H7 (cell line): ENCODE measurements at places on chromosomes 2 and 18. TPM values are rescaled to one million over a fixed set of nuclear protein-coding genes. Genes with fewer than 3 reads are reported as not detected.
A peak's percentile ranks its signal among the peaks of the same experiment; 100 is the strongest.

DNA sequence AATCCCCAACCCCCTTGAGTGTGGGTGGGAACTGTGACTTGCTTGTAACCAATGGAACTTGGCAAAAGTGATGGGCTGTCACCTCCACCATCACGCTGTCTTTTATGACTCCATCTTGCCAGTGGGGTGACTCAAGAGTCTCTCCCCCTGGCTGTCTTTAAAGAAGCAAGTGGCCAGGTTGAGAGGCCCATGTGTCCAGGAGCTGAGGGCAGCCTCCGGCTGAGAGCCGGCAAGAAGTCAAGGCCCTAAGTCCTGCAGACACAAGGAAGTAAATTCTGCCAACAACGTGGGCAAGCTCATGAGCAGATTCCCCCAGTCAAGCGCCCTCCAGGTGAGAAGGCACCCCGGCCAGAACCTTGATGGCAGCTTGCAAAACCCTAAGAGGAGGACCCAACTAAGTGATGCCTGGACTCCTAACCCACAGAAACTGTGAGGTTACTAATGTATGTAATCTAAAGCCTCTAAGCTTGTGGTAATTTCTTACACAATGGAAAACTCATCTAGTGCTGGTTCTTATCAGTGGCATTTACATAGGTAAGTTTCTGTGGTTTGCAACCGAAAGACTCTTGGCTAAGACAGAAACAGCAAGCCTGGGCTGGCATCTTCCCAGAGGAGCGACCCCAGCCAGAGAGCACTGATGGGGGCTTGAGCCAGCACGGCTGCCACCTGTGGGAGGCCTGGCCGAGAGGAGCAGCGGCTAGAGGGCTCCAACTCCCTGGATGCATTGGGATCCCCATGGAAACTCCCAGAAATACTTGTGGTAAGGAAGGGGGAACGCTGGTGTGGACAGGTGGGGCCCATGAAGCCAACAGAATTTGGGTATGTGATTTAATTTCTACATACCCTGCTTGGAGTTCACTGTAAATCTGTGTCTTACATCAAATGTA lies 49.3 kb downstream of the CIB4 start:
- no peak for DNase-seq

Gene REG1B
- not detected in 2 replicates for total RNA-seq

Gene HDHD2
- 19.7 and 22.9 TPM in 2 replicates for total RNA-seq

DNA sequence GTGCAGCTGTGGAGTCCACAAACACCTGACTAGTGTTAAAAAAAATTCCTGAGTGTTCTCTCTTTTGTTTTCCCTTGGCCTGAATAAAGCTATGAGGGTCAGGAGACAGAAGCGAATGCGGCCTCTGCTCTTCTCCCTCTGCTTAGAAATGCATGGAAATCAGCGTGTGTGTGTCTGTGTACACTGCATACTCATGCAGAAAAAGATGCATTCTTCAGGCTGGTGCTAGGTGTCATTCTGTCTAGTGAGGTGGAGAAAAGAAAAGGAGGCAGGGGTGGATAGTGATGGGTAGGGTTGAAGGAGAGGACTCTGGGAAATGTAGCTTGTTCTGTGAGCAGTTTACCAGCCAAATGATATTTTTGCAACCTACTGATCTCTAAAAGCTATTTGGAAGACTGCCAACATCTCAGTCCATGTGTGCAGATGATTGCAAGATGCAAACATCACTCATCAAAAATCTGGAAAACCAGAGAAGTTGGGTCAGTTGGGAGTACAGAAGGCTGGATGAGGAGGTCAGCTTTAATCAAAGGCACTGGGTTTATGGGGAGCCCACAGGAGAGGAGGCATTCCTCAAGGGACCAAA lies 177.7 kb downstream of the INSIG2 start:
- no peak for DNase-seq

GRCh38 chr18:57816208-57816954 lies 13.3 kb upstream of the ATP8B1 start:
- no peak for DNase-seq

- DNase-seq, result peak; percentile 47
These were observed 59.5 kb upstream of the SP3 start for GRCh38 chr2:174024524-174025270.

Gene IL18R1
- total RNA-seq, result 0.41 and 0.42 TPM in 2 replicates

Gene GKN1
- not detected in 2 replicates for total RNA-seq

Gene CERS6
- total RNA-seq, result 13.1 and 14.0 TPM in 2 replicates

DNA sequence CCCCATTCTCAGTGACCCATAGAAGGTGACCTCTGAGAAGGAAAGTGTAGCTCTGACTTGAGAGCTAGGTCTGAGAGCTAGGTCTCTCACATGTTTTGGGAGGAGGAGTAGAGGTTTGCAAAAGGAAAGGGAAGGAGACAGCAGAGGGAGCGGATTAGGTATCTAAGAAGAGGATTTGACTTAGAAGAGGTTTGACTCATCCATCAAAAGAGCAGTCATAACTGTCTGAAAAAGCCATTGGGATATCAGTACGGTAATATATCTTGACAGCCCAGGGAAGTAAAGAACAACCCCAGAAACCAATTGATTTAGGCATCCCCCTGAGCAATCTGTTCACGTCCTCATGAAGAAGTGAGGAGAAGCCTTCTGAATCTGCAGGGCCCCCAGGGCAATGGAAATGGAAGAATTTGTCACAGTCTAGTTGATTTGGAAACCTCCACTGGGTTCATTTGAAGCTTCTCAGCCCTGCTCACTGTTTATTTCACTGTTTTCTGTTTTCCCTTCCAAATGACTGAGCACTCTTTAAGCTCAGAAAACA lies 19.3 kb downstream of the OXER1 start:
- DNase-seq, result no peak

- no peak for DNase-seq
These were observed 531.7 kb downstream of the DSC3 start for GRCh38 chr18:30510882-30511281.

DNA sequence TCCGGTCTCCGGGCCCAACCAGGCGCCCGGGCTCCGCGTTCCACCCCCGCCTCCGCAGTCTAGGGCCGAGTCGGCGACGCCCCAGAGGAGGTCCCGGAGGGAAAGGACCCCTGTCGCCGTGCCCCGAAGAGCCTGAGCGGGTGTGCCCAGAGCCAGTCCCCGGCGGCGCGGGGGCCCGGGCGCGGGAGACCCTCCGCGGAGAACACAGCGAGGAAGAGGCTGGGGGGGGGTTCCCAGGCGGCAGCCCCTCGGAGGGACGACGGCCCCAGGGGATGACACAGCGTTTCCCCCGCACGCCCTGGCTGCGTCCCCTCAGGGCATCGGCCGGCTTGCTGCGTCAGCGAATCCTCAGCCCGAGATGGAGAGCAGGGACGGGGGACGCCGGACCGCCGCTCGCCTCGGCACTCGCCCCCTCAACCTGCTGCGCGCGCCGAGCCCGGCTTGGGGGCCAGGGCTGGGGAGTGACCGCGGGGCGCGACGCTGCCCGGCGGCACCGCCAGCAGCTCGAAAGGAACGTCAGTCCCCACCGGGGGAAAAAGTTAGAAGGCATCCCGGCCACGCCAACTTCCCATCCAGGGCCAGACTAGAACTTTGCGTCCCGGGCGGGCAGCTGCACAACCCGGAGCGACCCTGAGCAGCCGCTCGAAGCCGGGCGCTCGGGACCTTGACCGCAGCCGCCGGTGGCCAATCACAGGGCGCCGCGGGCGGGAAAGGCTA lies 711 bp downstream of the SFXN5 start:
- DNase-seq, result peak; percentile 87

GRCh38 chr2:37402636-37403035 lies 58.2 kb downstream of the QPCT start:
- no peak for DNase-seq

Gene RANBP2
- 43.8 and 54.2 TPM in 2 replicates for total RNA-seq

Gene PTPRN
- 0.73 and 2.0 TPM in 2 replicates for total RNA-seq

Gene REG3A
- not detected in 2 replicates for total RNA-seq

GRCh38 chr18:62814132-62814759 lies 98.9 kb downstream of the PHLPP1 start:
- no peak for DNase-seq

DNA sequence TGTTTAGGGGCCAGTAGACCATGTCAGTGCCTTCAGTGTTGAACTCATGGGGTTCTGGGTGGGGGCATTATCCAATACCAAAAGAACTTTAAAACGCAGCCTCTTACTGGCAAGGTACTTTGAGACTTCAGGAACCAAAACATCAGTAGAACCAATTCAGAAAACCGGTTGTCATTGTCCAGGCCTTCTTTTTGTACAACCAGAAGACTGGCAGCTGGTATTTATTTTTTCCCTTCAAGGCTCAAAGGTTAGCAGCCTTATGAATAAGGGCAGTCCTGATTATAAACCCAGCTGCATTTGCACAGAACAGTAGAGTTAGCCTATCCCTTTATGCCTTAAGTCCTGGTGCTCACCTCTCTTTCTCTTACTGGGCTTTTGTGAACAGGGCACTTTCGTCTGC lies 113.8 kb upstream of the EML6 start:
- DNase-seq, result no peak

DNA sequence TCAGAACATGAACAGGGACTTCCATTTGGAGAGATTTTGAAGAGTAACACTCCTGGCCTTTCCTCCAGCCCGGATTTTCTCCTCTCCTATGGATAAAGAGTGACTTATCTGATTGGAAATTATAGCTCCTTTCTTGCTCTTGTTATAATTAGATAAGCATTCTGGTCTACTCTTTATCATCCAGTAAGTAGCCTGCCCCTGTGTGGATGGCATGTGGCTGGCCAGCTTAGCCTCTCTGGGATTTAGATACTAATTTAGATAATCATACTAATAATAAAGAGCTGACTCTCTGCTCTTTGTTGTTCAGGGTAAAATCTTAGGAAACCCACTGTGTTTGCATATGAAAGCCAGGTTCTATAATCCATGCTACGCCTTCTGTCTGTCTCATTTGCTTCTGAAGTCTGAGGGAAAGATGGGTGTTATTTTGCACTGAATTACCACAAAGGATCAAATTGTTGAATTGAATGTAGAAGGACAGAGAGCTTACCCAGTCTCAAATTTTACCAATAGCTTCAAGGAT lies 438.8 kb downstream of the SPAG16 start:
- DNase-seq, result peak; percentile 9

DNA sequence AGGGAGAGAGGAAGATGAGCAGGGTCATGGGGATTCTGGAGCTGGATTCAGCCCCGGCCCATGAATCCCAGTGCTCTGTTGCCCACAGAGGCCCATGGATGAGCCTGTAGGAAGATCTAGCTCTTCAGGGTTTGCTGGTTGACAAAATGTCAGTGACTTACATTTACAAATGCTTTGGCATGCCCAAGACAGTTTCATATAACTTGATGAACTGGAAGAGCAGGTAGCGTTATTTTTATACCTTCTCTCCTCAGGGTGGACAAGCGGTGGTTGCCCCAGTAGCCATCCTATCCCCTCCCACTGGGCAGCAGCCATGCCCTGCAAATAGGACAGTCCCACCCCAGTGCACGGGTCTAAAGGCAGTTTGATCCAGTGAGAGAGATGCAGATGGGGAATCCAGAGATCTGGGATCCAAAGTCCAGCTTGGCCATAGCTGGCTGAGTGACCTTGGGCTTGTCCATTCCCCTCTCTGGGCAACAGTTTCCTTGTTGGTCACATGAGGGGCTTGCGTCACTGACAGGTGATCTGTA lies 21.5 kb upstream of the KCNK3 start:
- no peak for DNase-seq

- DNase-seq, result peak; percentile 89
These were observed 4.7 kb upstream of the CFAP65 start for GRCh38 chr2:219045937-219046550.

- no peak for DNase-seq
These were observed 217.2 kb downstream of the ARL4C start for GRCh38 chr2:234279637-234280036.

- peak; percentile 13 for DNase-seq
These were observed 56.2 kb downstream of the ITSN2 start for GRCh38 chr2:24304098-24304497.

DNA sequence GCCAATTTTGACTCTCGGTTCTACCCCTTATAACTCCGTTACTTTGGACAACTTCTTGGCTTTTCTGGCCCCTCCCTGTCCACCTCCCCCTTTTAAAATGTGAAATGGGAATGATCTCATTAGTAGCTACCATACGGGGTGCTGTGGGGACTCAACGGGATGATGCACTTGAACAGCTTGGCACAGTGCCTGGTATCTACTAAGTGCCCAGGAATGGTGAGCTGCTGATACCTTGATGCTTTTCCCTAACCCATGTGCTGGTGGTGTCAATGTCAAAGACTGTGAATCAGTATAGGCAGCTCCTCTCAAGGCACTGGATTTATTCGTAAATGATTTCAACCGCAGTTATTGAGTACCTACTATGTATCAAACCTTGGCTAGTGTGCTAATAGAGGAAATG lies 204.2 kb downstream of the LOXHD1 start:
- DNase-seq, result peak; percentile 7

GRCh38 chr2:69348781-69349180 lies 38.2 kb downstream of the GFPT1 start:
- no peak for DNase-seq

- no peak for DNase-seq
These were observed 45.5 kb upstream of the LRRTM4 start for GRCh38 chr2:77567723-77568122.

Gene FHL2
- 20.0 and 20.4 TPM in 2 replicates for total RNA-seq

GRCh38 chr2:219497495-219498279 lies 1.0 kb upstream of the GMPPA start:
- peak; percentile 93 for DNase-seq

DNA sequence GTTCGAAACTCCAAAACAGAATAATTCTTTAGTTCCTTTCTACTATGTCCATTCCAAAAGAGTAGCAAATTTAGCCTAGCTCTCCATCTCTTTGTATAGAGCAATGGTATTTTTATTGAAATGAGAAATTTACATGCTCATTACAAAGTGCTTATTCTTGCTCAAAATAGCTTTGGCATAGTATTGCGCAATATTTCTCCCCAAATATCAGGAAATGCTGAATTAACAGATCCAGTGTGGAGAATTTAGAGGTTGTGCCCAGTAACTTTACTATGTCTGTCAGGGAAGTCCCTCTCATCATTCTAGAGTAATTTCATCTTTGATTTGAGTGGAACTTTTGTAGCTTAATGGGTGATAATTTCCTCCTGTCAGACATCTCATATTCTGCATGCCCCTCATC lies 425.9 kb upstream of the PIK3C3 start:
- no peak for DNase-seq

DNA sequence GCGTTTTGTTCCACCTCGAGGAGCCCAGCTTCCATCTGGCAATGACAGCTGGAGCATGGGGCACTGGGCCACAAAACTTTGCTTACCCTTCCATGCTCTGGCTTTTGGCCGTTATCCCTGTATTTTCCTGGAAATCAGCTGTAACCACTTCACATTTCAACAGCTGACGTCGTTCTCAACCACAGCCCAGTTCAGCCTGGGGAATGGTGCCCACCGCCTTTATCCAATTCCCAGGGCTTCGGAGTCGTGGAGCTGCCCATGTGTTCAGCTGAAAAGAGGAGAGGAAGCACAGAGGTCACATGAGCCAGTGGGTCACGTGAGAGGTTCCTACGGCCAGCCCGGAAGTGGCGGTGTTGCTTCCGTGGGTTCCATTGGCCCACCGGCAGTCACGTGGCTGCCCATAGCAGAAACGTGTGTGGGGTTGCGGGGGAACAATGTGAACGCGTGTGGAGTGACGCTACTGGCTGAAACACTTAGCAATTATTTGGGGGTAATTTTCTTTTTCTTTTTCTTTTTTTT lies 16.7 kb upstream of the EDAR start:
- no peak for DNase-seq
